ENCODE measurements at places on chromosomes 5 and 9.
A peak's percentile ranks its signal among the peaks of the same experiment; 100 is the strongest.

- DNase-seq, result no peak
Observed at GRCh38 chr5:142539154-142539740, 146.6 kb downstream of the FGF1 start.

DNA sequence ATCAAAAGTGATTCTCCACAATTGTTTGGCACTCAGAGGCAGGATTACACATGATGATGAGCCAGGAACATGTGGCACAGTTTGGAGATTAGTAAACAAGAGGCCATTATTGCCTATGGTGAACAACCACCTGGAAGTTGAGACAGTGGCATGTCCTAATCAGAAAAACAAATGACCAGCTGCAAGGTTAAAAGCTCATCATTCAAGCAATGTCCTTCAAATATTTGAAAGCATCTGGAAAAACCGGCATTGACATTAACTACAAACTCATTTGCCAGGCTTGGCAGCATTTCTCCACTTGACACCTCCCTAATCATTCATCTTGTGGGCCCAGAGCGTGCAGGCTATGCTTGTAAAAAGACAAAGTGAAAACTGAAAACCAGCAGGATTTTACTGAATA lies 80.6 kb upstream of the MEGF10 start:
- no peak for DNase-seq

- DNase-seq, result no peak
Observed at GRCh38 chr9:110531776-110532175, 47.8 kb downstream of the SVEP1 start.

- no peak for DNase-seq
Observed at GRCh38 chr9:87648606-87649005, 77.3 kb upstream of the CTSL start.

DNA sequence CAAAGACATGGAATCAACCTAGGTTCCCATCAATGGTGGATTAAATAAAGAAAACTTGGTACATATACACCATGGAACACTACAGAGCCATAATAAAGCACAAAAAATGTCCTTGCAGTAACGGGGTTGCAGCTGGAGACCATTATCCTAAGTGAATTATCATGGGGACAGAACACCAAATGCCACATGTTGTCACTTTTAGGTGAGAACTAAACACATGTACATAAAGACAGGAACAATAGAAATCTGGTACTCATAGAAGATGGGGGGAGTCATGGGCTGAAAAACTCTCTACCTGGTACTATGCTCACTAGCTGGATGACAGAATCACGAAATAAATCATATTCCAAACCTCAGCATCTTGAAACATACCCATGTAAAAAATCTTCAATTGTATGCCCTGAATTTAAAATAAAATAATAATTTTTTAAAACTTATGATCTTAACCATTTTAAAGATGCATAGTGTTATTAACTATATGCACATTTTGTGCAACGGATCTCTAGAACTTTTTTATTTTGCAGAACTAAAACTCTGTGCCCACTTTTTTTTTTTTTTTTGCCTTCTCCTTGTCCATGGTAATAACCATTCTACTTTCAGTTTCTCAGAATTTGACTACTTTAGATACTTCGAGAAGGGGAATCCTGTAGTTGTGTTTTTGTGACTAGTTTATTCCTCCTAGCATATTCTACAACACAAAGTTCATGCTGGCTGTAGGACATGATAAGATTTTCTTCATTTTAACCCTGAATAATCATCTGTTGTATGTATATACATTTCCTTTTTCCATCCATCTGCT lies 1081.6 kb upstream of the ACO1 start:
- DNase-seq, result no peak

- no peak for DNase-seq
Observed at GRCh38 chr9:98412101-98412842, 156.8 kb upstream of the TBC1D2 start.

DNA sequence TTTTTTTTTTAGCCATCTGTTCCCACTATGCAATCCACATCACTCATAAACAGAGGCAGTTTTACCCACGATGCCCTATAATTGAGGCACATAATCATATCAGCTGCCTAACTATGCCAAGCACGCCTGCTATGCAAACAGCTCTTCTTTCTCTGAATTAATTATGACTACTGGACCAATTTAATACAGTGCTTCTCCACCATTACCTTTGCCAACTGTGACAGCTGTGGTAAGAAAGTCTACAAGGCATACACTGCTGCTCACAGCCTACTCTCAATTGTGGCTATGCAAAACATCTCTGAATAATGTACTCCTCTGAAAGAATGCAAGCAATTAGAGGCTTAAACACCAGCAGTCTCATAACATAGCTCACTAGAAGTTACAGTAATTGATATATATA lies 97.1 kb downstream of the DTWD2 start:
- no peak for DNase-seq

DNA sequence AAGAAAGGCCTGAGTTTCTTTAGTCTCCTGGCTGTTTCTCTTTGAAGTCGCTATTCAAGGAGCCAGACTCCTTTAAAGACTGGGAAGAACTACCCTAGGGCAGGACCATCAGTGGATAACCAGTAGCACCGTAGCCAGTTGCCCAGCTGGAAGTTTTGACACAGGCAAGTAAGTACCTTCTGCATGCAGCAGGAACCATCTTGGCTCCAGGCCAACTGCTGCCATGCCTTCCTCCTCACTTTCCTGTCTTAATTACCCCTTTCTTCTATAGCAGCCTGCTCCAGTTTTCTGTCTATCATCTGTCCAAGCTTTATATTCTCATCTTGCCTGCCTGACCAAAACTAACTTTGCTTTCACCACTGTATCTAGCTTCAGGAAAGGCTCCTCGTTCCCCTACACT lies 149.7 kb upstream of the SV2C start:
- peak; percentile 6 for DNase-seq

GRCh38 chr9:72779614-72780013 lies 173.2 kb downstream of the ALDH1A1 start:
- no peak for DNase-seq

DNA sequence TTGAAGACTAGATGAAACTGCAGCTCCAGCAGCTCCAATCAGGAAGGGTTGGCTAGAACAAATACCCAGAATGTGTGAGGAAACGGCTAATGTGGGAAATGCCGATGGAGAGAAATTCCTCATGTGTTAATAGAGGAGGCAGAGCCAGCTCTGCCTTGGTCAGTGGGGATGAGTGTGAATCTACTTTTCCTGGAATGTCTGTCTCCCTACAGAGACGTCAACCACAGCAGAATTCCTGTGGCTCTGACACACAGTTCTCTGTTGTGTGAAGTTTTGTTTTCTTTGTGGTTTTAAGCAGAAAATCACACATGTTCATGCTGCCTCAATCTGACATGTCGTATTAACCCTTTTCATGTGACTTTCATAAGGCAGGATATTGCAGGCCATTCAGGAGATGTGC lies 476.6 kb upstream of the WWC1 start:
- no peak for DNase-seq

DNA sequence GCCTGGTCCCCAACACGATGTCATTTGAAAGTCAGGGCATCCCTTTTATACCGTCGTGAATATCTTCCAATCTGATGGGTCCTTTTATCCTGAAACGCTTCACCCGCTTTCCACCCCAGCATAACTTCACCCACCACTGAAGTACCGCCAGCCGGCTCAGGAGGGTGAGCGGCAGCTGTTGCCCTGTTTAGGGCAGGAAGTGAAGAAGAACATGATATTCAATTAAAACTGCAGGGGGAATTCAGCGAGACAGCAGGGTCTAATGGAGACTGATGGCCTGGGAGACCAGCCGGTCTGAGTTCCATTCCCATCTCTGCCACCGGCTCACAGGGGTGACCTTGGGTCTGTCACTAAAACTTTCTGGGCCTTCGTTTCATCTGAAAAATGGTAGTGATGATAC lies 68.2 kb upstream of the EGFLAM start:
- no peak for DNase-seq

DNA sequence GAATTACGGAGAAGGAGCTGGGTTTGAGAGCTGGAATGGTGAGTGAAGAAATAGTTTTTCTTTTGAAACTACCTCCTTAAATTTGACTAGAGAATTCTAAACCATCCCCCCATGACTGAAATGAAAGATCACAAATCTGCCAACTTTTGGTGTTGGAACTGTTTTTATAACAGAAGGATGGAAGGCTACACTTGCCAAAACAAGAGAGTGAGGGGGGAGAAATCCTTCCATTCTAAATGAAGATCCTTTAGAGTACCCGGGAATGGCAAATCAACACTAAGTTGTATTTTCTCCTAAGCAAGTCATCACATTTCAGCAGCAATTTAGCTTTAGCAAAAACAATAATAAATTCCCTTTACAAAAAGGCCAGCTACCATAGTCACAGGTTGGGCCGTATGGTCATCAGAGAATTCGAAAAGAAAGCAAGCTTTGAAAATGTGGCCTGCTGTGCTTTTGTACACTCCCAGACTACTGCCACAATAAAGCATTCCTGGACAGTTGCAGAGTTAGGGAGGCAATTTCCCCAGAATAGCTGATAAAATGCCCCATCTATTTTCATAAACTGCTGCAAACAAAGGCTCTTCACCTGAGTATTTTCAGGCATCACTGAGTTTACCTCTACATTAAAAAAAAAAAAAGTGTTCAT lies 25.0 kb upstream of the FREM1 start:
- DNase-seq, result no peak

DNA sequence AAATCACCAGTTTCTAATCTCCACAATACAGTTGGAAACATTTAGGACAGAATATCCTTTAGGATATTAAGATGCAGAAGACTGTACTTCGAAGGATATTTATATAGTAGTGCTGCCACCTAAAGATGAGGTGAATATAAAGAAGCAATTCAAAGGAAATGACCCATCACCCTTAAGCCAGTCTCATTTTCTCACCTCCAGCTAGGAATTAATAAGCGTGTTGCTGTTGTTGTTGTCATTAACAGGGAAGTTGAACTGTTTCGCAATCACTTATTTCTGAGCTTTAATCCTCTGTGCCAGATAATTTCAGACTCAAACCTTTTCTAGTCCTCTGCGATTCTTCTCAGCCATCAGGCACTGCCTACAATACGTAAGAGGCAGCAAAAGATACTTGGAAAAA lies 7.8 kb upstream of the PURA start:
- DNase-seq, result no peak

DNA sequence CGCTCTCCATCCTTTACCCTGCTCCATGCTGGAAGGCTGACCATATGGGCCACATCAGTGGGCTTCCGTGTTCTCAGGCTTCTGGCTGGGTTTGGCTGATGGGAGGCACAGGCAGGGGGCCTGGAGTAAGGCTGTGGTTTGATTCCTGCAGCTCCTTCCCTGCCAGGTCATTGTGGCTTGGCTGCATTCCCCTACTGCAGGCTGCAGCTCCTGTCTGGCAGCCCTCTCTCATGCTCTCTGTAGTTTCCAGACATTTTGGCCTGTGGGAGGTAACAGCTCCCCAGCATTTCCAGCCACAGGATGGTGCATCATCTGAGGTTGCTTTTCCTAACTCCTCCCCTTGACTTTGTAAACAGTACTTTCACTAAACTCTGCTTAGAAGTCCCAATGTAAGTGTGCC lies 102.0 kb upstream of the PTPN3 start:
- DNase-seq, result no peak
